Liver (tissue), 10 donors: ENCODE measurements at places on chromosomes 3 and 15. TPM values are rescaled to one million over a fixed set of nuclear protein-coding genes. Genes with fewer than 3 reads are reported as not detected.
A peak's percentile ranks its signal among the peaks of the same experiment; 100 is the strongest.

GRCh38 chr3:16379838-16380237, 114.8 kb downstream of the OXNAD1 start:
- H3K4me1 ChIP-seq: no peaks in the 10 kb centered on the region
- H3K4me3 ChIP-seq: no peak overlapping the region
- no peak overlapping the region for H3K27ac ChIP-seq
- no peaks in the 10 kb centered on the region for H3K36me3 ChIP-seq

GRCh38 chr15:71118345-71118744, 3.1 kb downstream of the THSD4 start:
- no peak overlapping the region for H3K27ac ChIP-seq
- no peaks in the 10 kb centered on the region for H3K36me3 ChIP-seq
- H3K27me3 ChIP-seq: no peaks in the 10 kb centered on the region
- H3K4me1 ChIP-seq: peaks cover 2% of the 10 kb centered on the region
- no peak overlapping the region for H3K4me3 ChIP-seq

DNA sequence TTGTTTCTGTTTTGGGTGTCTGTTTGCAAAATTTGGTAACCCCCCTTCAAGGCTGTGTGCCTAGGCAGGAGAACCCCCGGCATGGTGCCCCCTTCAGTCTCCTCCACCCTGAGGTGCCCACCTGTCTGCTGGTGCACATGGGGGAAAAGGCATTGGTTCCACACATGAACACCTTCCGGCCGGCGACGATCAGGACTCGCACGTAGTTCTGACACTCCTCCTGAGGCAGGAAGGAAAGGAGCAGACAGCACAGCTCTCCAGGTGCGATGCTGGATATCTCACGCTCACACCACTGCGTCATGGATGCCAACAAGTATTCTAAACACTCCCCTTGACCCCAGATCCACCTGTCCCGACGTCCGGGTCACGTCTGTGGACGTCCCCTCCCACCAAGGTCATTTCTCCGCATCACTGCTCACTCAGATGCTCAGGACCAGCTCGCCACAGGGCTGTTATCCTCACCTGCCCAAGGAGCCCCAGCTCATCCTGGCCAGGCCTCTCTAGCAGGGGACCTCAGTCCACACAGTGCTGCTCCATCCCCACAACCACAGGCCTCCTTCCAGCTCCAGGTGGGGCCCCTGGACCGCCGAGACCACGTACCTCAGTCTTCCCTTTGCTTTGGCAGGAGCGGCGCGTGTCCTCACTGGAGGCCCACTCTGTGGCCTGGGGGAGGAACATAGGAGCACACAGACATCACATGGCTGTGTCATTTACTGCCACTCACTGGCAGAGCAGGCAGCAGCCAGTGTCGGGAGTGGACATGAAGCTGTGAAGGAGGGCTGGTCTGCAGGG, 99.0 kb downstream of the SEMA5B start:
- no peak for DNase-seq
- H3K36me3 ChIP-seq: no peaks in the 10 kb centered on the region
- H3K27me3 ChIP-seq: no peaks in the 10 kb centered on the region
- no peak overlapping the region for H3K27ac ChIP-seq

IGF2BP2 gene
- total RNA-seq: 35.0 TPM

- no peak overlapping the region for H3K27ac ChIP-seq
- DNase-seq: no peak
- H3K27me3 ChIP-seq: no peaks in the 10 kb centered on the region
- H3K4me3 ChIP-seq: no peak overlapping the region
Measured at GRCh38 chr3:60053526-60054265, 1003.9 kb upstream of the CFAP20DC start.

GPR171 gene
- 0.33 TPM for total RNA-seq

SSR3 gene
- total RNA-seq: 63.7 TPM

DNA sequence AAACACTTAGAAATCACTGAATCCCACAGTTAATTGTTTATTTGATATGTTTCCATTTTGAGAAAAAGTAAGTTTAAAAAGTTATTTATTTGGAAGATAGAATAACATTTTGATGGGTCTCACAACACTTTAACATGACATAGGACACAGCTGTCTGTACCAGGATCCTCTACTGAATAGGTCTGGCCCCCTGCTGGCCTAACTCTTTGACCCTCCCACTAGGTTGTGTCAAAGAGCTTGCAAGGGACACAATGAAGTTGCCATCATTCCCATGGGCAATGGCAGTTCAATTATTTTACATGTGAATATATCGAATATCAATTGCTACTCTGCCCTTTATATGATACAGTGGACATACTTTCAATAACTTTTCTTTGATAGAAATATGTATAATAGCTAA, 138.9 kb downstream of the EPHA3 start:
- H3K27ac ChIP-seq: no peak overlapping the region
- no peaks in the 10 kb centered on the region for H3K27me3 ChIP-seq
- no peak for DNase-seq
- no peaks in the 10 kb centered on the region for H3K36me3 ChIP-seq
- H3K4me3 ChIP-seq: no peak overlapping the region
- H3K4me1 ChIP-seq: no peaks in the 10 kb centered on the region

NOX5 gene
- total RNA-seq: under 0.01 TPM

PLOD2 gene
- 27.2 TPM for total RNA-seq

DNA sequence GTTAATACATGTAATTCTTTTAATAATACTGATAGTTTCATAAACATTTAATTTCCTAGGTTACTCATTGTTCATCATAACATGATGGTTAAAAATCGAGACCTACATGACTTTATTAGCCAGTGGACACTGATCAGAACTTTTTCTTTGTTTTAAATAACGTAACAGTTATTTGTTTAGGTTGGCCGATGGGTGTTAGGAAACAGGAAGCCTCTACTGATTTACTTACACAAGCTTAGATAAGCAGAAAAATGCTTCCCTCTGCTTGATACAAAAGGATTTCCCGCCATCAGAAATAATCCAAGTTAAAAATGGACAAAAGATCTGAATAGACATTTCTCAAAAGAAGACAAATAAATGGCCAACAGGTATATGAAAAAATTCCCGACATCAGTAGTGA, 16.6 kb upstream of the APH1B start:
- no peak for DNase-seq
- no peak overlapping the region for H3K27ac ChIP-seq
- no peak overlapping the region for H3K4me3 ChIP-seq
- no peaks in the 10 kb centered on the region for H3K27me3 ChIP-seq
- peaks cover 5% of the 10 kb centered on the region for H3K36me3 ChIP-seq
- H3K4me1 ChIP-seq: no peaks in the 10 kb centered on the region

LRRC34 gene
- 0.42 TPM for total RNA-seq

DNA sequence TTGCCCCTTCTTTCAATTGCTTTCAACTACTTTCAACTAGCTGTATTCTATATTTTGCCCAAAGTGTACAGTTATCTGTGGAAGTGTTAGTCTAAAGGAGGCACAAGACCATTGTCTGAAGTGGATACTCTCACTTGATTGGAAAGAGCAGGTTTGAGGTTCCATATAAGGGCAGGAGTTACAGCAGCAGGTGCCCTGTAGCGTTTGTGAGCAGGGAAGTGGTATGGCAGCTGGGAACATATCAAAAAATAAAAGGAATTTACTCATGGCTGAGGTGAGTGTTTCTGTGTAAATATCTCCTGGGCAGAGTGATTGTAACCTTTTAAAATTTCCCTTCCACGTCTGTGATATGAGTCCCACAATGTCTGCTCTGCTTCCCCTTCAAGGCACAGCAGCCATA, 38.5 kb upstream of the DNAJC13 start:
- no peak for DNase-seq
- no peaks in the 10 kb centered on the region for H3K27me3 ChIP-seq
- no peak overlapping the region for H3K4me3 ChIP-seq
- no peak overlapping the region for H3K27ac ChIP-seq
- H3K4me1 ChIP-seq: no peaks in the 10 kb centered on the region

DNA sequence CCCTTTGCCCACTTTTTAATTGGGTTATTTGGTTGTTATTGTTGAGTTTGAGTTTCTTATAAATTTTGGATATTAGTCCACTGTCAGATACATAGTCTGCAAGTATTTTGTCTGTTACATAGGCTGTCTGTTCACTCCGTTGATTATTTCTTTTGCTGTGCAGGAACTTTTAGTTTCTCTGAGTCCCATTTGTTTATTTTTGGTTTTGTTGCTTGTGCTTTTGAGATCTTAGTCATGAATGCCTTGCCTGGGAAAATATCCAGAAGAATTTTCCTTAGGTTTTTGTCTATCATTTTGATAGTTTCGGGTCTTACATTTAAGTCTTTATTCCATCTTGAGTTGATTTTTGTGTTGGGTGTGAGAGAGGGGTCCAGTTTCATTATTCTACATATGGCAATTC, 254.5 kb downstream of the NLGN1 start:
- H3K4me3 ChIP-seq: no peak overlapping the region
- no peaks in the 10 kb centered on the region for H3K4me1 ChIP-seq
- H3K36me3 ChIP-seq: no peaks in the 10 kb centered on the region
- H3K27ac ChIP-seq: no peak overlapping the region

DNA sequence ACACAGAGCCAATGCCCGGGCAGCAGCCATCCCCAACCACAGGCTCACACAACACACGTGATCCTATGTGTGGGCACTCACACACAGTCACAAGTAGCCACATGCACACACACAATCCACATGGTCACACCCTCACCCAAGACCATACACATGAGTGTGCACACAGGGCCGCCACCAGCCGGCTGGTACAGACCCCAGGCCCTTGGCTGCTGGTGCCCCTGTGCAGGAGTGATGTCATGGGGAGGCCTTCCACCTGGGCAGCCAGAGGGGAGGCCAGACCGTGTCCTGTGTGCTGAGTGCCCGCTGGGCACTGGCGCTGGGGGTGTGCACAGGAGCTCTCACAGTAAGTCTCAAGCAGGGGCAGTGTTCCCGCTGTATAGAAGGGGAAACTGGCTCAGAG, 36.9 kb downstream of the DNAJB8 start:
- H3K4me1 ChIP-seq: peaks cover 17% of the 10 kb centered on the region
- H3K4me3 ChIP-seq: no peak overlapping the region
- H3K27ac ChIP-seq: no peak overlapping the region
- H3K36me3 ChIP-seq: no peaks in the 10 kb centered on the region

DNA sequence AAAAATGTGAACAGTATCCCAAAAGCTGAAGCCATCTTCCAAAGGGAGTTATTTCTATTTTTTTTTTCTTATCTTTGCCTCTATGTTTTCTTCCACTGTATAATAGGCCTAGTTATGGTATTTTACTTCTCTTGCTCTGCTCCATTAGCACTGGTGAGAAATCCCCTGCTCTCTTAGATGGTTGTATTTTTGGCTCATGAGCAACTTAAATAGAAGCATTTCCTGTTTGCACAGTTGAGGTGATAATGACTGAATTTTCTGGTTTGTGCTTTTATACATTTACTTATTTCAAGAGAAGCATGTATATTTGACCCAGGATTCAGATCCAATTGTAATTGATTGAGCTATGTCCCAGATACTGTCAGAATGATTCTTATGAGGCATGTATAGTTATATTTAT, 61.6 kb upstream of the CD200R1L start:
- no peak for DNase-seq
- no peak overlapping the region for H3K27ac ChIP-seq
- H3K27me3 ChIP-seq: no peaks in the 10 kb centered on the region
- no peaks in the 10 kb centered on the region for H3K36me3 ChIP-seq
- H3K4me1 ChIP-seq: no peaks in the 10 kb centered on the region

ONECUT1 gene
- 14.1 TPM for total RNA-seq

TRH gene
- not detected for total RNA-seq

GRCh38 chr3:50345586-50346234, at the start of gene ZMYND10:
ZMYND10 (minus strand) TSS chr3:50345732; CDS start chr3:50345579, 153 bp downstream.
- no peak within 1 kb of the TSS for H3K4me3 ChIP-seq
- peaks cover 33% of the 10 kb centered on the region for H3K4me1 ChIP-seq
- H3K27ac ChIP-seq: no peak within 1 kb of the TSS

GRCh38 chr15:79028411-79028964, 62.1 kb downstream of the RASGRF1 start:
- no peaks in the 10 kb centered on the region for H3K4me1 ChIP-seq
- H3K27me3 ChIP-seq: no peaks in the 10 kb centered on the region
- H3K4me3 ChIP-seq: no peak overlapping the region
- no peak overlapping the region for H3K27ac ChIP-seq

- no peak for DNase-seq
- H3K4me1 ChIP-seq: no peaks in the 10 kb centered on the region
- H3K36me3 ChIP-seq: no peaks in the 10 kb centered on the region
- H3K27ac ChIP-seq: no peak overlapping the region
- H3K4me3 ChIP-seq: no peak overlapping the region
Measured at GRCh38 chr15:86879250-86880229, 799.9 kb downstream of the AGBL1 start.

MCTP2 gene
- total RNA-seq: 6.3 TPM

DNA sequence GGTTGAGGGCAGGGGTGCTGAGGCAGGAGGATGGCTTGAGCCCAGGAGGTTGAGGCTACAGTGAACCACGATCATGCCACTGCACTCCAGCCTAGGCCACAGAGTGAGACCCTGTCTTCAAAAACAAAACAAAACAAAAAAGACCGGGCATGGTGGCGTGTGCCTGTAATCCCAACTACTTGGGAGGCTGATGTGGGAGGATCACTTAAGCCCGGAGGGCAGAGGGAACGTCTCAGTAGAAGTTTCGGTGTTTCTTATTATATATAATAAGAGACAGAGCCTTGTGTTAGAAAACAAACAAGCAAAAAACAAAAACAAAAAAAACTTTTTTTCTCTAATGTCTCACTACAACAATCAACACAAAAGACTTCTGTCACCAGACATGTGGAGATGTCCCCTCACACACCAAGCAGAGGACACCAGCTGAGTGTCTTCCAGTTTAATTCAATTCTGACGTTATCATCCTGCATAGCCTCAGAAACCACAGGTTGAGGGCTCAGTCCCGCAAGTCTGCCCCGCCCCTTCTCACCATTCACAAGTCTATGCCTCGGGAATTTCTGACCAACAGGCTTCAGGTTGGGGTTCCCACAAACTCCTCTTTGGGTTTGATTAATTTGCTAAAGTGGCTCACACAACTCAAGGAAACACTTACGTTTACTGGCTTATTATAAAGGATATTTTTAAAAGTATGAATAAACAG, 24.0 kb upstream of the EIF4A2 start:
- H3K36me3 ChIP-seq: no peaks in the 10 kb centered on the region
- no peak overlapping the region for H3K4me3 ChIP-seq
- H3K27me3 ChIP-seq: no peaks in the 10 kb centered on the region
- no peak for DNase-seq

RTP4 gene
- 1.8 TPM for total RNA-seq

TNFAIP8L3 gene
- total RNA-seq: 1.3 TPM

DNA sequence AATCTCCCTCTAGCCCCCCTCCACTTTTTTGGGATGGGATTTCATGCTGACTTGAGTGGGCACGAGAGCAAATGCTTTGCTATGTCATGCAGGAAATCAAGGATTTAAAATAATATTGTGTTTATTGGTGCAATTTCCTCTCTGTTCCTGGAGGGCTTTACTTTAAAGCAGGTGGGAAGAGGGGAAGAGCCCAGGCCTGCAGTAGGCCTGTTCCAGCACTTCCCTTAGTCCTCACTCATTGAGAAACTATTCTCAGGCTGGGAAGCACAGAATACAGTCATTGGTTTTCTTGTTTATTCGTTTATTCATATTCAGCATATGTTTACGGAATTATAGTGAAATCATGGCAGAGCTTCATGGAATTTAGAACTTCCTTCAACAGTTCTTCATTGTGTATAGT, 41.7 kb upstream of the SPSB4 start:
- H3K36me3 ChIP-seq: no peaks in the 10 kb centered on the region
- H3K27me3 ChIP-seq: no peaks in the 10 kb centered on the region
- no peaks in the 10 kb centered on the region for H3K4me1 ChIP-seq
- no peak for DNase-seq
- no peak overlapping the region for H3K27ac ChIP-seq

- H3K4me1 ChIP-seq: no peaks in the 10 kb centered on the region
- H3K27ac ChIP-seq: no peak overlapping the region
Measured at GRCh38 chr3:36295296-36295695, 85.0 kb upstream of the STAC start.

PRRT3 gene
- total RNA-seq: 0.79 TPM

- peak overlapping the region; percentile 68 for H3K27ac ChIP-seq
- H3K4me1 ChIP-seq: peaks cover 27% of the 10 kb centered on the region
- no peak overlapping the region for H3K4me3 ChIP-seq
- no peaks in the 10 kb centered on the region for H3K36me3 ChIP-seq
- DNase-seq: no peak
- H3K27me3 ChIP-seq: no peaks in the 10 kb centered on the region
Measured at GRCh38 chr3:126373682-126374601, 16.7 kb upstream of the KLF15 start.
